ENCODE measurements at places on chromosomes 11 and 22.

GRCh38 chr11:64859542-64860414 is 15.3 kb upstream of the CDC42BPG start:
- no peak for DNase-seq

- no peak for DNase-seq
Observed at GRCh38 chr11:69393178-69393832, 88.2 kb upstream of the LINC01488 start.

DNA sequence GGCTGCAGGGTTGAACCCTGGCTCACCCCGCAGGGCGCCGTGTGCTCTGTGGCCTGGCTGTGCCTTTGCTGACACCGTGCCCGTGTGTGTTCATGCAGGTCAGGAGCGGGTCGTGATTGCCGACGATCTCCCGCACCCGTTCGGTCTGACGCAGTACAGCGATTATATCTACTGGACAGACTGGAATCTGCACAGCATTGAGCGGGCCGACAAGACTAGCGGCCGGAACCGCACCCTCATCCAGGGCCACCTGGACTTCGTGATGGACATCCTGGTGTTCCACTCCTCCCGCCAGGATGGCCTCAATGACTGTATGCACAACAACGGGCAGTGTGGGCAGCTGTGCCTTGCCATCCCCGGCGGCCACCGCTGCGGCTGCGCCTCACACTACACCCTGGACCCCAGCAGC is 47.0 kb upstream of the PPP6R3 start:
- no peak for DNase-seq

GRCh38 chr22:24138649-24139420 is 42.5 kb upstream of the SUSD2 start:
- no peak for DNase-seq

GRCh38 chr22:44358709-44359440 is 46.1 kb upstream of the SHISAL1 start:
- DNase-seq = no peak

DNA sequence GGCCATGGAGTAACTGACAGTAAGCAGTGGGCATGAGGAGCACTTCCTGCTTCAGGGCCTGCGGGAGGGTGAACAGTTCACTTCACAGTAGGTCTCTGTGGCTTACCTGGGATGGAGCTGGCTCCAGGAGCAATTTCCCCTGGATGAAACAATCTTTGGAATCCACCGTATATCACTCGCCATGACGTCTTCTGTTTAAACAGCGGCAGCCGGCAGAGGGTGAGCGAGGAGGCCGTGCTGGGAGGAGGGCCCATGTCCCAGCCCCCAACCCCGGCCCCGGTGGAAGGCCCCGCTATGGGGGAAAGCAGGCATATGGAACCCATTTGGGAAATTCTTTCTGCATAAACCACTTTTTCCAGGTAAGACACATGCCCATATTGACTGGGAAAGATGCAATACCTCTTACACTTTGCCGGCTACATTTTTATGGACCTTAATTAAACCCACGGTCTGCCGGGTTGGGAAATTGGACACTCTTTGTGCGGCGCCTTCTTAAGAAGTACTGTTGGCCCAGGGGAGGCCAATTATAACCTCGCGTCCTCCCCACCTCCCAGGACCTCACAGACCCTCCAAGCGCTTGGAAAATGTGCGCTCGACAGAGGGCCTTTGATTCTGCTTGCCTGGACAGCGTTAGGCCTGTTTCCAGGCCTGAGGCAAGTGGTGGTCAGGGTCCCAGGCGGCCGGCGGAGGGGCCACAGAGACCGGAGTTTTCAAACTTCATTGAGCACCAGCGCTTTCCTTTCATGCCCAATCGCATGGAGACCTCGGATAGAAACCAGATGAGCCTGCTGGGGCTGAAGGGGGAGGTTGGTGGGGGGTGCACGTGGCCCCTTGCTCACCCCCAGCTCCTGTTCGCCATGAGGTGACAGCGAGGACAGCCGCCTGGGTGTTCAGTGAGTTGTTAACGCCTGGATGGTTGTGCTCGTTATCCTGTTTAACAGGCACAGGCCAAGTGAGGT is 40.4 kb downstream of the SMIM38 start:
- DNase-seq = no peak

GRCh38 chr11:2256293-2256913 is 14.0 kb downstream of the ASCL2 start:
- DNase-seq = peak; percentile 46

DNA sequence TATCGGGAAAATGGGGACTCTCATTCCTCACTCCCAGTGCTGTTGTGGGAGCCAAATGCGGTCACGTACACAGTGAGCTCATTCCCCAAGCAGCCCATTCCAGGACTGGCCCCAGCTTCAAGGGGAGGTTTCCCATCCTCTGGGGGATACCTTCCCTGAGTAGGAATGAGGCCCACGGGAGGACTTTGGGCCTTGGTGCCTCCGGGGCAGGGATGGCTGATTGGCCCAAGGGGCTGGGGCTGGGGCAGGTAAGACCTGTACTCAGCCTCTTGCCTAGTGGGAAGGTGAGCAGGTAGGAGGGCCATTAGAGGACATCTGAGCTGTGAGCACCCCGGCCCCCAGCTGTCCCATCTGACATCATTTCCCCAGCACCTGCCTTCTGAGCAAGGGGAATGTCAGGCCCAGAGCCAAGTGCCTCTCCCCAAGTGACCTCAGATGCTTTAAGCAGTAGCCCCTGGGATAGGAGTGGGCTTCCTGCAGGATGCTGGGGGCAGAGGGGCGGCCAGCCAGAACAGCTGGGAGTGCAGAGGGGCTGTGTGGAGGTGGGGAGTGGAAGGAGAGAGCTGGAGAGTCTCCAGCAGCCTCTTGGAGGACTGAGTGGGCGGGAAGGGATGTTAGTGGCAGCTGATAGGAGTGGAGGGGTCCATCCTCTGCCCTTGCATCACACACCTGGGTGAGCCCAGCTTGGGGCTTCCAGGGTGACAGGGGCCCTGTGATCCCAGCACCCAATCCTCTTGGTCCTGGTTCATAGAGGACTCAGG is 58.4 kb downstream of the CD82 start:
- peak; percentile 30 for DNase-seq

GRCh38 chr11:115963156-115963555 is 458.9 kb upstream of the CADM1 start:
- no peak for DNase-seq

GRCh38 chr22:49242480-49242879 is 585.2 kb downstream of the BRD1 start:
- DNase-seq = no peak

GRCh38 chr11:1826552-1827094 is 8.2 kb upstream of the SYT8 start:
- DNase-seq = no peak

DNA sequence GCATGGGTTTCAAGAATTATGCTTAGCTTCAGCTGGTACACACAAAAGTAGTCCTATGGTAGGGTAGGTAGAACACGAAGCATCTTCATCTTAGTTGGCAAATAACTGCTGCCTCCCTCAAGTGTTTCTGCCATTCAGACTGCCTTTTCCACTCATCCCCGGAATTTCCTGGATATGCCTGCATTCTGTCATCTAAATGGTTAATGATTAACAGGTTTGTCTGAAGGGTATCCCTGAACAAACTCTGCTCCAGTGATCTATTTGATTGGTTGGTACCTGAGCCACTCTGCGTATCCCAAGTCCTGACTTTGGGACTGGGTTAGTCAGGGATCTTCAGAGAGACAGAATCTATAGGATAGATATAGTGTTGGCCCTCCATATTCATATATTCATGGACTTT is 272.3 kb upstream of the RAG2 start:
- no peak for DNase-seq

DNA sequence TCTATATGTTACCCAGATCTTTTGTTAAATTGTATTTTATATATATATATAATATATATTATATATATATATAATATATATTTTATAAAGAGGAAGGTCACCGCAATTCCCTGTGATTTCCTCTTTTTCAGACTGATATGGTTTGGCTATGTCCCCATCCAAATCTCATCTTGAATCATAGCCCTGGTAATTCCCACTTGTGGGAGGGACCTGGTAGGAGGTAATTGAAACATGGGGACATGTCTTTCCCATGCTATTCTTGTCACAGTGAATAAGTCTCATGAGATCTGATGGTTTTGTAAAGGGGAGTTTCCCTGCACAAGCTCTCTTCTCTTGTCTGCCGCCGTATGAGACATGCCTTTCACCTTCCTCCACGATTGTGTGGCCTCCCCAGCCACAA is 157.6 kb downstream of the RAB38 start:
- no peak for DNase-seq

DNA sequence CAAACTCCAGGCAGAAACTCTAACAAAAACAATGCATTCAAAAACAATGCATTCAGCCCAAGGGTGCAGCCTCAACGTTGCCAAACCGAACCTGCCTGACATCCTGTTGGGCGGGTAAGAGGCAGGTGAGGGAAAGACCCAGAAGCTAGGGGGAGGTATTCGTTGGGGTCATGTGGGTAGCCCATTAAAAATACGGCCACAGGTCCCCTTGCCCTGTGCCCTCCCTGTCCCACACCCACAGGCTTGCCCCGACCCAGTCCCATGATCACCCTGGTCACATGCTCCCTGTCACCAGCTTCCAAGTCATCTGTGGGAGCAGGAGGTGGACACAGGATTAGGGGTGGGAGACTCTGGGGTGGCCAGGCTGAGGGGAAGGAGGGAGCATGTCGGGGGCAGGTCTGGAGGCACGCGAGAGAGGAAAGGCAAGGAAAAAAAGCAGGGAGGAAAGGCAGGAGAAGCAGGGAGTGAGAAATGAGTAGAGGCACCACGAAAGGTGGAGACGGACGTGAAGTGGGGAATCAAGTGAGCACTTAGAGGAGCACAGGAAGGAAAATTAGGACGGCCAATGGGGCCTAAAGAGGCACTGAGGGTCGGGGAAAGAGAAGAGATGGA is 683 bp downstream of the PLA2G6 start:
- DNase-seq = peak; percentile 46

GRCh38 chr11:115707180-115707905 is 203.1 kb upstream of the CADM1 start:
- DNase-seq = no peak

All from NCI-H1417 (cell line).